ENCODE measurements at places on chromosomes 16 and 17.

DNA sequence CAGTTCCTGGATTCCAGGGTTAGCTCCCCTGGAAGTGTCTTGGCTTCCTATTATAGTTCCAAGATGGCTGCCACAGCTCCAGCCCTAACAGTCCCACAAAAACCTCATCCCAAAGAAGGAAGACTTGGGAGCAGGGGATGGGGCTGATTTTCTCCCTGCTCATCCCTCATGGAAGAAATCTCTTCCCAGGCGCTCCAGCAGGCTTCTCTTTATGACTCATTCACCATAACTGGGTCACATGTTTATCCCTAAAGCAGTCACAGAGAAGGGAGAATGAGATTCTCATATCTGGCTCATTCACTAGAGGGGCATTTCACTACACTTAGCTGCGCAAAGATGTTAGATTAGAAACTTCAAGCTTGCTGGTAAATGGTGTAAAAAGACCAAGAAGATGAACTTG, 206.5 kb upstream of the IRX3 start:
- no peak for DNase-seq

GRCh38 chr16:6146356-6146755, 1048.8 kb upstream of the EEF2KMT start:
- DNase-seq, result no peak

GRCh38 chr16:9527976-9528375, 436.5 kb downstream of the HAPSTR1 start:
- DNase-seq, result no peak

DNA sequence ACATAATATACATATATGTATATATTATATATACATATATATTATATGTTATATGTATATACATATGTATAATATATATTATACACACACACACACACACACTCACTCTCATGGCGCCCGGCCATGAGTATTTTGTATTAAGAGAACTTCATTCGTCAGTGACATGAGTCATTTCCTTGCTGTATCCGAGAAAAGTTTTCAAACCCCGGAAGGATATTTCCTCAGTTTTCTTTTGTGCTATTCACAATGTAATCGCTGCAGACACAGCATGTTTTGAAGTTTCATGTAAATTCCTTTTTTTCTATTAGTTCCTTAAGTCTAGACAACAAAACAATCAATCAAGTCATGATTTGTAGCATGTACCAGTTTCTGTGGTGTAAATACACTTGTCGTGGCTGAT, 33.3 kb downstream of the OR1D5 start:
- DNase-seq, result no peak

- no peak for DNase-seq
Observed at GRCh38 chr16:66468321-66468965, 41.3 kb downstream of the BEAN1 start.

DNA sequence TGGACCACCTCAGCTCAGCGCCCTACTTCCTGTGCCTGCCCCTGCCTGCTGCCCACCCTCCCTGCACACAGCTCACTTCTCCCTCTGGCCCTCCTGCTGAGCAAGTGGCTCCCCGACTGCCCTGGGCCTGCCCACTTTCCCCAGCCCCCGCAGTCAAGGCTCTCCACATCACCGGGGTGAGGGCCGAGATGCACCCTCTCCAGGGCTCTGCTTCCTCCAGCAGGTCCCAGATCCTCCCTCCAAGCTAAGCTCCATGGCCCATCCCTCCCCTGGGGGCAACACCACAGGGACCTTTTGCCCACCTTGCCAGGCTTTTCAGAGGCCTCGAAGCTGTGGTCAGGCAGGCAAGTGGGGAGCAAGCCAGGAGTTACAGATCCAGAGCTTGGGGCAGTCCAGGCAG, 820.2 kb downstream of the KCNJ18 start:
- DNase-seq, result no peak

GRCh38 chr16:10641953-10642949, 52.5 kb downstream of the TEKT5 start:
- DNase-seq, result no peak

DNA sequence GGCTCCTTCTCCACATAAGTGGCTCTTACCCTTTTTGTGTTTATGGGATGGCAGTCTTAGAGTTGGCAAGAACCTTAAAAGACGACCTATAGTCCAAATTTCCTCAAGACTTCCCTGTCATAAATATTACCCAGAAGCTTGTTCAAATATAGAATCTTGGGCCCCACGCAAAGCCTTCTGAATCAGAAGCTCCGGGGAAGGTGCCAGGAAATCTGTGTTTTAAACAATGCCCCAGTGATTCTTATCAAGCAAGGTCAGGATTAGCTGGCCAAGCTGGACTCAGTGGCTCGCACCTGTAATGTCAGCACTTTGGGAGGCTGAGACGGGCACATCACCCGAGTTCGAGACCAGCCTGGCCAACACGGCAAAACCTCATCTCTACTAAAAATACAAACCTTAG, 85.7 kb downstream of the TIMM22 start:
- DNase-seq, result no peak

DNA sequence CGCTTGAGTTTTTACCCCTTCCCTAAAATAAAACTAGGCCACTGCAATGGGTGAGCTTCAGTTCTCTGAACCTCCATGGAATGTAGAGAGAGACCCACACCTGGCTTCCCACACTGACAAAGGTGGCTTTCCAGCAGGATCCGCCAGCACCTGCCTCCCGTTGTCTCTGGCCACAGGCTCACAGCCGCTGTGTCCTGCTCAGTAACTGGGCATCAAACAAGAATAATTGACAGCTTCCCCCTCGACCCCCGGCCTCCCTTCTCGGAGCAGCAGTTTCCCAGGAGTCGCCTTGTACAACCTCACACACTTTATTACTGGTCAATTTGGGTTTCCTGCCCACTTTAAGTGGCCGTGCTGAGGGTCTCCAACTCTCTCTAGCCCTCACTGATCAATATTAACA, 586.1 kb upstream of the PSMD7 start:
- DNase-seq, result no peak

DNA sequence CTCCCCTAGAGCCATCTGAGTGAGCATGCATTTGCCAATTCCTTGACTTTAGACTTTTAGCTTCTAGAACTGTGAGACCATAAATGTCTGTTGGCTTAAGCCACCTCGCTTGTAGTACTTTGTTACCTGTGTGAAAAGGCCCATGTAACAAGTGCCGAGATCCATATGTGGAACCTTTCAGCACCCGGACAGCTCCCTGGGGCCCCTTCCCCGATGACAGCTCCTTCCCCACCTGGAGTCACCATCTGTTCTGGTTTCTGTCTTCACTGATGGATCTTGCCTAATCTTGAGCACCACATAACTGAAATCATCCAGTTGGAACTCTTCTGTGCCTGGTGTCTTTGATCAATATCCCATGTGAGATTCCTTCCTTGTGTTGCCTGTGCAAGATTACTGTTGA, 78.9 kb upstream of the EEF2KMT start:
- no peak for DNase-seq

DNA sequence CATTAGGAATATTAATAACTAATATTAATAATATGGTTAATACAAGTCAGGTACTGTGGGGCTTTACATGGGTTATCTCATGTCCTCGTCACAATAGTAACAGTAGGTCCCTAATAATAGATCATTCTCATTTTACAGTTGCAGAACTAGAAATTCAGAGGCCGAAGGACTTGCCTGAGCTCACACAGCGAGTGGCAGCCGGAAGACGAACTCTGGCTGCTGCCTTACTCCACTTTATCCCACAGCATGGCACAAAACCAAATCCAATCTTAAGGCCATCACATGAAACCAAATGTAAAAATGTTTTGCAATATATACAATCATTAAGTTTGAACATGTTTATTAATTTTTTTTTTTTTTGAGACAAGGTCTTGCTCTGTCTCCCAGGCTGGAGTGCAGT, 13.6 kb downstream of the GNA13 start:
- DNase-seq, result no peak

DNA sequence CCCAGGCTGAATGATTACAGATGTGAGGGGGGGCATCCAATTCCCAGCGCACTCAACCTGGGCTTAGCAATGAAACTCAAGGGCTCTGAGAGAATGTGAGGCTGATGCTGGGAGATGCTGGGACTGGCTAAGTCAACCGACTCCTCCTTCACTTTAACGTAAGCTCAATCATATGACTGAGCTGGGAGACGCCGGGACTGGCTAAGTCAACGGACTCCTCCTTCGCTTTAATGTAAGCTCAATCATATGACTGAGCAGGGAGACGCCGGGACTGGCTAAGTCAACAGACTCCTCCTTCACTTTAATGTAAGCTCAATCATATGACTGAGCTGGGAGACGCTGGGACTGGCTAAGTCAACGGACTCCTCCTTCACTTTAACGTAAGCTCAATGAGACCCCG, 179.4 kb downstream of the VPS53 start:
- DNase-seq, result no peak

DNA sequence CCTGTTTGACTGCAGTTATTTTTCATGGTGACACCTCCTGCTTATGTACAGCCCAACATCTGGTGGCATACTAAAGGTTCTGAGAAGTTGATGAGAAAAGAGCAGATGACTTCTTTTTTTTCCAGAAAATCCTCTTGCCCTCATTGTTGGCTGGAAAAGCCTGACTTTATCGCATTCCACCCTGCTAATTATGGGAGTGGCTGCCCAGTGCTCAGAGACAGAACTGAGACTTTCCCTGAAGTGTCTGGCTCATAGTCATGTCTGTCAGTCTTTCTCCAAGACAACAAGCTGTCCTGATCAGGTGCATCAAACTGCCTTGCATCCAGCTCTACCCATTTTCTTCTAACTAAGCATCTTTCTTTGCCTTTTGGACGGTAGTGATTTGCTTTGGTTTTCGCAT, 355.2 kb downstream of the CPPED1 start:
- DNase-seq, result no peak

DNA sequence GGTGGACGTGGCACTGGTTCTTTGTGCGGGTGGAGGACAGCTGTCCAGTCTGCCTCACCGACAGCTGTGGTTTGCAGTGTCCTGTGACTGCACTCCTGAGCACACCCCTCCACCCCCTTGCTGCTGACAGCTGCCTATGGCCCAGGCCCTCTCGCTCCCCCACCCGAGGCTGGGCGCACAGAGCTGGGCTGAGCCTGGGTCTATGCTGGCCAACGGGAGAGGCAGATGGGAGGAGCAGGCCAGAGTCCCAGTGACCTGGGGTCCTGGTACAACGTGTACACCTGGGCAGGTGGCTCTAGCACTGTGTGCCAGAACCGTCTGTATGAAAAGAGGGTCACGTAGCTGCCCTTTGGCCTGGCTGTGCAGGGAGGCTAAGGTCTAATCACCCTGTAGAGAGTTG, 30.5 kb downstream of the BAIAP2 start:
- DNase-seq, result no peak

- no peak for DNase-seq
Observed at GRCh38 chr17:80468242-80468641, 8.2 kb downstream of the NPTX1 start.

DNA sequence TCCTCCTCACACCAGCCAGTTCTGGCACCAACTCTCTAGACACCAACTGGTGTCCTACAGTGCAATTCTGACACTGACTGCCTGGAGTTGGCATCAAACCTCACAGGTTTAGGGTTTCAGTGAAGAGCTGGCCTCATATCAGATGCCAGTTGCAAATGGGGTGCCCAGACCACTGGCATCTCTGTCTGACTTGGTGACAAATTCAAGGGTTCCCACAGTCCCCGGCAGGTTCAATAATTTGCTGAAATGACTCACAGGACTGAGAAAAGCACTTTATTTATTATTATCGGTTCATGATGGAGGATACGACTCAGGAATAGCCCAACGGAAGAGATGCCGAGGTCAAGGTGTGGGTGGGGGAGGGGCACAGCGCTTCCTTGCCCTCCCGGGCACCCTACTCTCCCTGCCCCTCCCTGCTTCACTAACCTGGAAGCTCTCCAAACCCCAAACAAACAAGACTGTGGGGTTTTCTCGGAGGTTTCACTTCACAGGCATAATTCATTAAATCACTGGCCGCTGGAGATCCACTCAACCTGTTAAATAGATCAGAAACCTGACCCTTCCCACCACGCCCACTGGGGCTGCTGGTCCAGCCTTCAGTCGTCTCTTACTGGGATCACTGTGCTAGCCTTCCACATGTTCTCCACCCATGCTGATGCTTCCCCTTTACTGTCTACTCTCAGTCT, 1.7 kb upstream of the NLRP1 start:
- DNase-seq, result no peak

DNA sequence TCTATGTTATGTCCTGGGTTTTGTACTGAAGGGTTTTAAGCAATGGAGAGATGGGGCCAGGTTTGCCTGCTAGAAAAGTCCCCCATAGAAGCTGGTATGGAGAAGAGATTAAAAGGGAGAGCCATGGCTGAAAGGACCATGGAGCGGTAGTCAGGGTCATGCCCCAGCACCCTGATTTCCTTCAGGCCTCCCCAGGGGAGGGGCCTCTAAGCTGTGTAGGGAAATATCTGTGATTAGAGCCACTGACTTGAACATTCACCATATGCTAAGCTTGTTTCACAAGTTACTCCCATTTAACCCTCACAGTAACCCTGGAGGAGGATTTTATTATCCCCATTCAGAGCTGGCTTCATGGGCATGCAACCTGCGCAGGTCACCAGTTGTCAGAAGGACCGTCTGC, 3.8 kb upstream of the ATP2A3 start:
- no peak for DNase-seq
